ENCODE measurements at places on chromosomes 2 and 18.

DNA sequence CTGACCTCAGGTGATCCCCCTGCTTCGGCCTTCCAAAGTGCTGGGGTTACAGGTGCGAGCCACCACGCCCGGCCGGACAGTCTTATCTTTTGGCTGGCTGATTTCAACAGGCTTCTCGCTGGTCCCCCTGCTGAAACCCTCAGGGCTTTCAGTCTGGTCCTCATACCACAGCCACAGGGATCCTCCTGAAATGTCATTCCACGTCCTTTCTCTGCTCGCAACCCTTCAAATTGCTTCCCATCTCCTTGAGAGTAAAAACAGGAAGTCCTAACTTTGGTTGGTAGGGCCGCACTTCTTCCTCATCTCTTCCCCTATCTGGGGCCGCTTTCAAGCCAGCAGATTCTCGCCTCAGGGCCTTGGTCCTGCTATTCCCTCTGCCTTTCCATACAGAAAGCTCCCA lies 1.4 kb upstream of the CAB39 start:
- no peak for DNase-seq

DNA sequence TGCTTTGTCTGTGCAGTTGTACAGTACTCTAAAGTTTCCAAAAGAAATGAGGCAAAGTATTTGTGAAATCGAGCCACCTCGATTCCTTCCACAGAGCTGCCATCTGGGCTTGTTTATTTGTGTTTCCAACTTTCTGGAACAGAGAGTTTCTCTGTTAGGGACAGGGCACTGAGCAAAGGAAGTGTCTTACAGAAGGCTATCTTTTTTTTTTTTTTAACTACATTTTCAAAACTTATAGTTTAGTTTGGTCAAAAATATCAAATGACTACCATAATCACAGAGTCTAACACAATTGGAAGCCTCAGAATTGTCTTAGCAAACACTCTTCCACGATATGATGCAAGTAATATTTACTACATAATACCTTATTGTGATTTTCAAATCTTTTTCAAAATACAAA lies 796 bp downstream of the RFTN2 start:
- DNase-seq, result no peak

DNA sequence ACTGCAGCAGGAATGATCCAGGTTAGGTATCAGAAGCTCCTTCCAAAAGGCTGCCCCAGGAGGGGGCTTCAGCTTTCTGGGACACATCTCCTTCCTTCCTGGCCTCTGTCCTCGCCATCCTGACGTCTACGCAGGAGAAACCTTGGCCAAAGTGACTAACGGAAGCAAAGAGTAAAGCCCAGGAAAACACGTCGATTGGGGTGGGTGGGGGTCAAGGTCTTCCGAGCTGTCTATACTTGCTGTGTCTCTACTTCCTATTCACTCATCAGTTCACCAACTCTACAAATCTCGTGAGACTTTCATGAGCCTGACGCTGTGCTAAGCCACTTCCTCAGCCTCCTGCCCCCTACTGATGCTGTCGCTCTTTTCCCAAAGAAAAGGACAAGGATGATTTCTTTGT lies 212.6 kb downstream of the TNS1 start:
- no peak for DNase-seq

GRCh38 chr2:109497463-109497862 lies 116.3 kb downstream of the SEPTIN10 start:
- no peak for DNase-seq

- peak; percentile 70 for DNase-seq
Observed at GRCh38 chr2:95025406-95026319, at the start of gene MAL. TSS of gene MAL (plus strand) at chr2:95025708. CDS start at chr2:95025793, 85 bp downstream.

DNA sequence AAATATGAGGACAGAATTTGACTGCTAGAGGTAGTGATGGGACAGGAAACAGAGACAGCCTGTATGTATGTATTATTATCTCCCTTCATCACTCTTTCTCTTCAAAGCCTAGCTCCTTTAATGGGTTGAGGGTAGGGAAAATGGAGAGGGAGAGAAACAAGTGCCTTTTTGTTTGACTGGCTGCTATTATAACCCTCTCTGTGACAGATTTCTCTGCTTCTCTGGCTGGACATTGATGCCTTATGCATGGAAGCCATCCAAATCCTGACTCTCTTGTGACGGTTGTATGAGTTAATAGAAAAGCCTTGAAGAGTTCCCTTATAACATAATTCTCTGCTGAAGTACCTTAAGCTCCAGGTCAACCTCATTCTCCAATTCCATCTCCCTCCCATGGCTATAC lies 118.5 kb upstream of the COL5A2 start:
- DNase-seq, result no peak

DNA sequence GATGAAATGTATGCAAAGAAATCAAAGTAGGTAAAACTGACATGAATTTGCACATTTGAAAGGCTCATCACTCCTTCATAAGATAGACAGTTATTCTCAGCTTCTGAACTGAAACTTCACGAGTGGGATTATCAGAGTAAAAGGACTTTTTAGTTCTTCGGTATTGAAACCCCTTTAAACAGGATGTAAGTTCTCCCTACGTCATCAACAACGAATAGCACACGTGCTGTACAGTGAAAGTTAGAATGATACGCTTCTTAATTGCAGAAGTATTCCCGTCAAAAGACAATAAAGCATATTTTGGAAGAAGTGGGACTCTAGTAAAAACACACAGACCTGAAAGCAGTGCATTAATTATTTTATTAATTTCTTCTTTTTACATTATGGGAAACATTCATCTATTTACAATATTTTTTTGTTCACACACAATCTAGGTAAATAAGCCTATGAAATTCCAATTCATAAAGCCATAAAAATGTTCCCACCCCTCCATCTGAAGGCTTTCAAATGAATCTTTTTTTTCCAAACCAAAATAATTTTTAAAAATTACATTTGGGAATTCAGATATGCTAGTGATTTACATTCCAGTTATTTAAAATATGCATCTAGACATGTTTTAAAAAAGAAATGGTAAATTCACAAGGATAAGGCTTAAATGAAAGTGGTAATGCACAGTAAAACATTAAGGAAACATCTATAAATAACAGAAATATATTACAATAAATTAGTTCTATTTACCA lies 45.9 kb downstream of the TGIF1 start:
- DNase-seq, result no peak

DNA sequence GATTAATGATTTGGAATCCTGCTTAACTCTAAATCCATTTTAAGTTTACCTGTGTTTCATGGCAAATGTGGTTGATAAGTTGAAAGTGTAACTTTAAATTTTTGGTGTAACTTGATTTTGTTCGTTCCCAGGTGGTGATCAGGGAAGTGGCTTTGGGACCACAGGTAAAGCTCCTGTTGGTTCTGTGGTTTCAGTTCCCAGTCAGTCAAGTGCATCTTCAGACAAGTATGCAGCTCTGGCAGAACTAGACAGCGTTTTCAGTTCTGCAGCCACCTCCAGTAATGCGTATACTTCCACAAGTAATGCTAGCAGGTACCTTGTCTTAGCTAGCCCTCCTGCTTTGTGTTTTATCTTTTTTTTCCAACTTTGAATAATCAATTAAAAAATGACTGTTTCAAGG lies 62.8 kb downstream of the AGFG1 start:
- no peak for DNase-seq

DNA sequence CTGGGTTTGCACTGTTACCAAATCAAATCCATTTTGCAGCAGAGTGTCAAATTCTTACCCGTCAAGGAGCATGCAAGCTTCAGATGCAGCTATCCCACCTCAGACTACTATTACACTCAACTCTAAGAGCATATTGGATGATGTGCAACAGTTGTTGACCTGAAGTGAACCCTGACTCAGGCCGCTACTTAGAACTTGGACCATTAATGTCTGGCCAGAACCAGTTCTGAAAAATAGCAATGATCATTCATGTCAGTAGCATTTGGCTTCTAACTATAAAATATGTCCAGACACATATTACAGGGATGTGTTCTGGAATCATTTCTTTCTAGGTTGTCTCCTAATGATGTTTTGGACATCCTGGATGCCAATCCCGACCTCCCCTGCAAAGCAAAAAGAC lies 135.5 kb upstream of the PKDCC start:
- DNase-seq, result no peak

- no peak for DNase-seq
Observed at GRCh38 chr2:135890835-135891234, 14.6 kb upstream of the MCM6 start.

GRCh38 chr2:165793779-165794535 lies at the start of gene GALNT3:
TSS of gene GALNT3 (minus strand) at chr2:165794247. CDS start at chr2:165770700, 23,547 bp downstream.
- peak; percentile 64 for DNase-seq

GRCh38 chr2:145088756-145089155 lies 568.8 kb upstream of the ZEB2 start:
- no peak for DNase-seq

DNA sequence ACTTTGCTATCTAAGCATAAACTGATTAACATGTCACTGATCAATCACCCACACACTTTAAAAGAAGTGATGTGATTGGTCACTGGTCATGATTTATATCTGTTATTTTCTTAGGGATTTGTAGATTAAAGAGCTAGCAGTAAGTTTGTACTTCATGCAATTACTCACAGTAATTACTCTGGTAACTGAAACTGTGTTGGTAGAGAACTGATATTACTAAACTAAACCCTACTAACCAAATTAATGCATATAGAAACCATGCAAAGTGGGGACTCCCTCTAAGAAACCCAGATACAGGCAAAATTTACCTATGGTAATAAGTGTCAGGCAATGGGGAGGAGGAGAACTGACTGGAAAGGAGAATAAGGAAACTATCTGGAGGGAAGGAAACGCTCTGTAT lies 44.8 kb upstream of the C2orf15 start:
- no peak for DNase-seq

DNA sequence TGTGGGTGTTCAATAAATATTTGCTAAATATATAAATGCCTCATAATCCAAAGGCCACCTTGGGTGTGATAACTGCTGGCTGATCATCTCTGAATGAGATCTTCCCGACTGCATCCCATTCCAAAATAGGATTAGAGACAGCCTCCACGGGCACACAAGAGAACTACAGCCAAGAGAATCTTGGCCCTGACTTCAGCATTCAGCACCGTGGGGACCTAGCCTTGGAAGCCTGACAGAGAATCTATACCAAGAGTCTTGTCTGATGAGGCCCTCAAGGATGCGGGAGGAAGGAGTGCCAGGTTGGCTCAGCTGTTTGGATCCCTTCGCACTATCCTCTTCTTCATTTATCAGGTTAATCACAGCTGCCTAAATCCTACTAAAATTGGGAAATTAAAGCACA lies 85.8 kb downstream of the RBM43 start:
- no peak for DNase-seq

DNA sequence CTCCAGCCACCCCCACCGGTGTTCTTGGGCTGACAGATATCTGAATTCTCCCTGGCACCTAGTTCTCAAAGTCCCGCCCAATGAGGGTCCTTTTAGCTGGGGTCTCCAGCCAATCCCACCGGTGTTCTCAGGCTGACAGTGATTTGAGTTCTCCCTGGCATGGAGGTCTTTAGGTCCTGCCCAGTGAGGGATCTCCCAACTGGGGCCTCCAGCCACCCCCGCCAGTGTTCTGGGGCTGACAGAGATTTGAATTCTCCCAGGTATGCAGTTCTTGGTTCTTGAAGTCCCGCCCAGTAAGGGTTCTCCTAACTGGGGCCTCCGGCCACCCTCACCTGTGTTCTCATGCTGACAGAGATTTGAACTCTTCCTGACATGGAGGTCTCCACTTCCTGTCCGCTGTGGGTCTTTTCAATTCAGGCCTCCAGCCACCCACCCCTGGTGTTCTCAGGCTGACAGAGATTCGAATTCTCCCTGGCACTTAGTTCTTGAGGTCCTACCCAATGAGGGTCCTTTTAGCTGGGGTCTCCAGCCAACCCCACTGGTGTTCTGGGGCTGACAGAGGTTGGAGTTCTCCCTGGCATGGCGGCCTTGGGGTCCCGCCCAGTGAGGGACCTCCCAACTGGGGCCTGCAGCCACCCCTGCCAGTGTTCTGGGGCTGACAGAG lies 154.6 kb downstream of the ANKRD36 start:
- DNase-seq, result peak; percentile 13

- no peak for DNase-seq
Observed at GRCh38 chr2:123840574-123840973, 184.5 kb upstream of the CNTNAP5 start.

GRCh38 chr2:96163768-96164429 lies 18.7 kb upstream of the DUSP2 start:
- DNase-seq, result no peak

DNA sequence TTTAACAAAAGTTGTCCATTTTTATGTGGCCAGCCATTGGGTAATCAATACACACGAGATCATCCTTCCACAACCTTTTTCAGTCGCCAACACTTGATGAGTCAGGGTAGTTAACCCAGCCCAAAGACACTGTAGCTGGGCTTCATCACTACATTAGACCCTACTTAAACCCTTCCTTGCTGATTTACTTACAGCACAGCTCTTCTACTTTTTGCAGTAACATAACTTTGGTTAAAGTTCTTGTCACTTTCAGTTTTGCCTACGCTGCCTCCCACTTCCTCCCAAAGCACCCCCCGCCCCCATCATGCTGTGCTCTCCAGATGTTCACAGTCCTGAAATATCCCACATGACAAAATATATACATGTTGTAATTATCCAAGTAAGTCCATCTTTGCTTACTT lies 103.6 kb downstream of the CDK15 start:
- DNase-seq, result no peak

- no peak for DNase-seq
Observed at GRCh38 chr2:159283529-159283928, 3.0 kb downstream of the WDSUB1 start.

GRCh38 chr2:69082430-69082997 lies 69.5 kb downstream of the ANTXR1 start:
- DNase-seq, result peak; percentile 68

GRCh38 chr18:61738042-61738441 lies 154.8 kb downstream of the RNF152 start:
- DNase-seq, result no peak

Measured in right cardiac atrium (tissue), 5 donors.